ENCODE measurements at places on chromosomes 3 and 15. TPM values are rescaled to one million over a fixed set of nuclear protein-coding genes. Genes with fewer than 3 reads are reported as not detected.

Gene IDH3A
- total RNA-seq = 353 TPM

Gene GPR62
- total RNA-seq = not detected

Gene CCDC51
- total RNA-seq = 10.9 TPM

Gene FBXL22
- 24.2 TPM for total RNA-seq

Gene ZNF662
- total RNA-seq = 5.2 TPM

Gene C3orf85
- total RNA-seq = not detected

Gene LEKR1
- 0.65 TPM for total RNA-seq

Gene PLA2G4D
- not detected for total RNA-seq

Gene IL1RAP
- 7.1 TPM for total RNA-seq

Gene PPP2R3A
- 60.1 TPM for total RNA-seq

Gene POC1A
- total RNA-seq = 1.9 TPM

Gene CKMT1B
- 3.7 TPM for total RNA-seq

Gene KCNMB3
- 1.5 TPM for total RNA-seq

Gene AHSG
- 0.15 TPM for total RNA-seq

Gene C2CD4A
- total RNA-seq = not detected

Gene ANKRD63
- 0.65 TPM for total RNA-seq

Gene CEP19
- total RNA-seq = 1.7 TPM

Gene PIGZ
- total RNA-seq = 4.5 TPM

Gene CHL1
- total RNA-seq = 67.0 TPM

Gene CYP8B1
- total RNA-seq = not detected

Gene ISLR
- 22.8 TPM for total RNA-seq

Gene ULK3
- 41.4 TPM for total RNA-seq

Gene CERS3
- total RNA-seq = not detected

Gene HGD
- total RNA-seq = not detected

Gene TGM5
- not detected for total RNA-seq

Gene LRRFIP2
- total RNA-seq = 116 TPM

Gene HYAL3
- total RNA-seq = 1.7 TPM

Gene NCK1
- total RNA-seq = 29.9 TPM

Gene OIP5
- total RNA-seq = 0.21 TPM

Gene SLC2A2
- total RNA-seq = not detected

Gene SLCO3A1
- total RNA-seq = 37.8 TPM

Gene FAM81A
- 2.4 TPM for total RNA-seq

Gene RPL22L1
- 43.2 TPM for total RNA-seq

Gene CACNA2D2
- 7.8 TPM for total RNA-seq

Gene DMXL2
- 17.6 TPM for total RNA-seq

Gene TEX264
- 44.1 TPM for total RNA-seq

Gene GOLGA8J
- not detected for total RNA-seq

Gene CD200
- 6.7 TPM for total RNA-seq

Gene DZIP1L
- total RNA-seq = 5.8 TPM

Gene SERPINI1
- 4.2 TPM for total RNA-seq

Gene SHC4
- total RNA-seq = 1.8 TPM

Gene PRSS50
- total RNA-seq = not detected

Gene ERICH6
- 0.39 TPM for total RNA-seq

Gene ALDH1L1
- 22.9 TPM for total RNA-seq

Gene MUSTN1
- total RNA-seq = 33.4 TPM
